ENCODE measurements at places on chromosomes 3 and 15. TPM values are rescaled to one million over a fixed set of nuclear protein-coding genes. Genes with fewer than 3 reads are reported as not detected.

Gene ERC2
- total RNA-seq, result 0.77 TPM

Gene ATR
- 15.6 TPM for total RNA-seq

Gene GRK7
- 0.12 TPM for total RNA-seq

Gene ITIH3
- total RNA-seq, result not detected

Gene SAXO2
- total RNA-seq, result 3.7 TPM

Gene SLC28A2
- not detected for total RNA-seq

Gene SLC26A6
- 44.9 TPM for total RNA-seq

Gene SMCO1
- not detected for total RNA-seq

Gene AADAC
- total RNA-seq, result not detected

Gene LMOD3
- not detected for total RNA-seq

Gene FSD2
- not detected for total RNA-seq

Gene NDN
- not detected for total RNA-seq

Gene MEF2A
- 21.3 TPM for total RNA-seq

Gene GXYLT2
- 13.3 TPM for total RNA-seq

Gene ROPN1B
- total RNA-seq, result 0.18 TPM

- DNase-seq, result no peak
Observed at GRCh38 chr3:178989821-178990220, 81.8 kb downstream of the ZMAT3 start.

DNA sequence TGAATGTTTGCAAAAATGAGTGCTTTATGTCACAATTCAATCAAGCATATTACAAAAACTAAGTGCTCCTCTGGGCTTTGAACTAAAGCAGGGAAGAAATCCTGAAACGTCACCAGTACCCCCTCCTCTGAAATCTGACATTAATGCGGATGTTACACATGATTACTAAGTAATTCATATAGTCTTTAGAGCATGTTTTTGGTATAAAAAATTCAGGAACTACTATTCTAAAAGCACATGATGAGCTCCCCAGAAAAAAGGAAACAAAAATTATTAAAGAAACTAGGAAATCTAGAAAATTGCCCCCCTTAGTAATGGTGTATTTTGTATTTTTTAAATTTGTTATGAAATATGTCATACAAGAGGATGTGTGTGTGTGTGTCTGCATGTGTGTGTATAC, 87.7 kb downstream of the MYO5A start:
- DNase-seq, result no peak

GRCh38 chr3:114380233-114380651, 86.4 kb downstream of the TIGIT start:
- no peak for DNase-seq

DNA sequence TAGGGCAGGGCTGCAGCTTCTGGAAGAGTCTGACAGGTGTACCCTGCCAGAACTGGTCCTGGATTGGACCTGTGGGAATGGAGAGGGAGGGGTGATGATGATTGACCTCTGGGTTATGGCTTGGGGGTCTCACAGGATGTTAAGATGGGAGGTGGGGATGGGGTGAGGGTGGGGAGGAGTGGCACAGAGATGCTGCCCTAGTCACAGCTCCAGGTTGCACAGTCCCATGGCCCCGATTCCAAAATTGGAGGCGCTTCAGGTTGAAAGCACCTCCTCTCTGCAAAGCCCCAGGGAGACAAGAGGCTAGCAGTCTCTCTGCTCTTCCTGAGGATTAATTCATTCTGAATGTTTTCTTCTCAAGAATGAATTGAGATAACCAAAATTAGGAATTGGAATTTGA, 101.4 kb downstream of the FAM43A start:
- no peak for DNase-seq

DNA sequence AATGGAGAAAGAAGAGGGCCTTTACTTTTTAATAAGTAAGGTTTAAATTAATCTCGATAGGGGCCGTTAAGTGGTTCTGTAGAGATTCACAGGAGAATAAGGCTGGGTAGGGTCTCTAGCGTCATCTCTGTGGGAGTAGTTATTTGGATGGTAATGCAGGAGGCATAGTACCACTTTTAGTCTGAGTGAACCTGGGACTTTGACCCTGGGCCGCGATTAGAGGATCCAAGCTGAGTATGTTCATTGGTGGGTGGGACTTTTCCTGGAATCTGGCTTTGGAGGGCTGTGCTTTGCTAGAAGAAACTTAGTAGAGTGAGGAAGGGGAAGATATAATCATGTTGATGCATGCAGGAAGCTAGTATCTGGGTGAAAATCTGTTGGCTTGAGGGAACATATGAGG, 4.0 kb downstream of the LPP start:
- DNase-seq, result no peak

- DNase-seq, result no peak
Observed at GRCh38 chr15:49901321-49901720, 217.7 kb downstream of the ATP8B4 start.

DNA sequence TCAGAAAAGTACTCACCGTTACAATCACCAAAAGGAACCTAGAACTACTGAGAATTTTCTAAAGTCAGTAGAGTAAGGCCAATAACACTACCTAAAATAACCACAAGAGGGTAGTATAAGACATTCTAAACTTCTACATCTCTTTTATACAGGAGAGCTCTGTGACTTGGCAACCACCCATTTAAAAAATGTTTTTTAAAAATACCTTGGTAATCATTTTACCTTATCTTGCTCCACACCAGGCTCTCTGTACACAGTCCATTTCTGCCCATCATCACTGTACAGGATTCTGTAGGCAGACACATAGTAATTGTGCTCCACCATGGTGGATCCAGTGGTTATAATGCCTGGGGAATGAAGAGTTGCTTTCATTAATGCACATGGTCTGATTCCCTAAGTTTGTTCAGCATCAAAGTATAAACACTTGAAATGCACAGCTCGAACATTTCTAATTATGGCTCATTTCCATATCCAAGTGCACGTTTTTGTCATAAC, 54.5 kb downstream of the ST3GAL6 start:
- DNase-seq, result peak; percentile 89

DNA sequence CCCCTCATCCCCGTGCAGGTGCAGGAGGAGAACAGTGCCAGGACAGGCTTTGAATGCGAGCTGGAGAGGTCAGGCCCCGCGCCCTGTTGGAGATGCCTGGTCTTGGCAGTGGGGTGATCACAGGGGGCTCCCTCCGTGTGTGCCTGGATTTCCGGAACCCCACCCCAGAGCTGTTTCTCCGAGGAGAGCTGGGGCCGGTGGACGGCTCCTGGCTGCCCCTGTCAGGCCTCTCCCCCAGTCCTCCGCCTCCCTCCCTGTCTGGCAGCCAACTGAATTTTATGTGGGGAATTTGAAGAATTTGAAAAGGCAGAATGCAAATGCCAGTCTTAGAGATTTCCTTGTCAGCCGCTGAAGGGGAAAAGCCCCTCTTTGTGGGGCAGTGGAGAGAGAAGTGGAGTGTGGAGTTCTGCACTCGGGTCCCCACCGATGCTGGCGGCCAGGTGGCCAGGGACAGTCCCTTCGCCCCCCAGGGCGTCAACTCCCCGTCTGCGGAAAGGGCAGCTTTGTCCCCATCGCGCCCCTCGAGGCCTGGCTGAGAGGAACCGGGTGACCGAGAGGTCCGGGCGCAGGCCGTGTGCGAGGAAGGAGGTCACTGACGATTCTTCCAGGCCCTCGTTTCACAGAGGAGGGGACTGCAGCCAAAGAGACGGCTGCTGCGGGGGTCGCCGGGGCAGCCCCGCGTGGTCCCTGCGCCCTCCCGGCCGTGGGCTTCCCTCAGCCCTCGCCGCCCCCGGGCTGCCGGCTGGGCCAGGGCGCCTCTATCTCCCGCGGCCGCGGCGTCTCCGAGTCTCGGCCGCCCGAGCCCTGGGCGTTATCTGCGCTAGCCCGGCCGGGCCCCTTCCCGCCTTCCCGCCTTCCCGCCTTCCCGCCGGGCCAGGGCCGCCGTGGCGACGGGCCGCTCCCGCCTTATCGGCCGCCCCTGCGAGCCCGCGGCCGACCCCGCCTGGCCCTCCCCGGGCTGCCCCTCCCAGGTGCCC, 56.0 kb upstream of the LCTL start:
- no peak for DNase-seq

DNA sequence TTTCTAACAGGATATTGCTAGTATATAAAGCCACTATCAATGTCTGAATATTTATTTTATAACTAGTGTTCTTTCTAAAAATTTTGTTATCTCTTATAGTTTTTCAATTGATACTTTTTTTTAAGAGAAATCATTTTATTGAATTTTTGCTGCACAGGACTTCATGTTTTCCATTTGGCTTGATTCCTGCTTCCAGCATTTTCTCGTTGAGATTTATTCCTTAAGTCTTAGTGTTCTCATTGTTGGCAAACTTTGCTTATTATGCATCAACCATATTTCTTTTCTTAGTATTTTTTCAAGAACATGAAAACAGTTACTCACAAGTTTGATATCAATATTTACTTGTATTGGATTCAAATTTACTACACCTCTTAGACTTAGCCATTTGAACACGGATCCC, 113.4 kb downstream of the UNC13C start:
- DNase-seq, result no peak

DNA sequence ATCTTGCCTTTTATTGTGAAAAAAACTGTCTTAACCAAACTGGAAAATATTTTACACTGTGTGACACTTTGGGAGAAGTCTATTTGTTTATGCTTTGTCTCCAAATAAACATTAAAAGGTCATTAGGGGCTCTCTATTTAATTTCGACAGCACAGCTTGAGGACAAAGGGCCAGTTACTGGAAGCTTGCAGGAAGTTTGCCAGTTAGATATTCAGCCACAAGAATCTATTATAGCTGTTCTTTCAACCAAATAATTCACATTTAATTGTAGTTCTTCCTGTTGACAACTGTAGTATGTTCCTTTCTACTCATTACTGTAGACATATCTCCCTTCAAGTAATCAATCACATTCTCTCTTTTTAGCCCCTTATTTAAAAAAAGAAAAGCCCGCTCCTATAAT, 6.1 kb downstream of the CP start:
- DNase-seq, result no peak

GRCh38 chr3:71025516-71025915, 558.0 kb downstream of the FOXP1 start:
- peak; percentile 47 for DNase-seq

DNA sequence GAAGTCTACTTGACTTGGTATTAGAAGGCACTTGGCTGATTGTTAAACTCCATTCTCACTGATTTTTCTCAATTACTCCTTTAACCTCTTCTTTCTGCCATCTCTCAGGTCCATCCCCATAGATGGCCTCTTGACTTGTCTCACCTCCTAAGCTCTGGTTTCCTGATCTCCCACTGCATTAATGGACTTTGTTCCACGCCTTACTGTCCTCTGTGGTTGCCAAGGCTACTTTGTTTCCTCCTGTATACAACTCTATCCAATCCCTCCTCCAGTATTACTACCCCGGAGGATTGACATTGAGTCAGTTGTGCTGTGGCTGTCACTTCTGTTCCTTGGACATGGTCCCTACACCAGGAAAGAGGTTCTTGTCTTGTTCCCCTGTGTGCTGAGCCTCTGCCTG, 10.6 kb upstream of the GLCE start:
- no peak for DNase-seq

GRCh38 chr3:102614585-102614984, 179.8 kb downstream of the ZPLD1 start:
- no peak for DNase-seq

- DNase-seq, result no peak
Observed at GRCh38 chr3:112759681-112760080, 87.0 kb downstream of the CD200R1L start.

GRCh38 chr15:98387866-98388265, 260.5 kb upstream of the IGF1R start:
- DNase-seq, result no peak

DNA sequence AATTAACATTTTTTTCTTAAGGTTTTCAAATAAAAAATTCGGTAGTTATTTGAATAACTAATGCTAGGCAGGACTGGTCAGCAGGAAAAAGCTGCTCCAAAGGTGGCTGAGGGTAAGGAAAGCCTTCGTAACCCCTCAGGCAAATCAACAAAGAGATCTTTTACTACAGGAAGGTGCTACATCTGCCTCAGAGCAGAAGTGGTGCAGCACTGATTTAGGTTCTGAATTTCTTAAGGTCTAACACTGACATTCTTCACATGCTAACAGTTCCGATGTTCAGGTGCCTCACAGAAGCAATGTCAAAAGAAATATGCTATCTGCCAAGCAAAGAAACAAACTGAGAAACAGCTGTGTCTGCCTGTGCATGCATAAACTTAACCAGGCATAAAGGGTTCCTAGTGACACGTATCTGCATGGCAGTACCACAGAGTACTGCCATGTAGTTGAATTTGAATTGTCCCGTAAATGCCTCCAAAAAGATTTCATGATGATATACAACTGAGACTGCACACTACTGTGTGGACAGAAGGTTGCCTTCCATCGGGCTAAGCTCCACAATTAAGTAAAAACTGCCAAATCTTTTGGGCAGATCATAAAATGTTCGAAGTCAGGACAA, 275.0 kb upstream of the NSMCE3 start:
- no peak for DNase-seq

GRCh38 chr3:1404270-1404962, 311.6 kb downstream of the CNTN6 start:
- no peak for DNase-seq

DNA sequence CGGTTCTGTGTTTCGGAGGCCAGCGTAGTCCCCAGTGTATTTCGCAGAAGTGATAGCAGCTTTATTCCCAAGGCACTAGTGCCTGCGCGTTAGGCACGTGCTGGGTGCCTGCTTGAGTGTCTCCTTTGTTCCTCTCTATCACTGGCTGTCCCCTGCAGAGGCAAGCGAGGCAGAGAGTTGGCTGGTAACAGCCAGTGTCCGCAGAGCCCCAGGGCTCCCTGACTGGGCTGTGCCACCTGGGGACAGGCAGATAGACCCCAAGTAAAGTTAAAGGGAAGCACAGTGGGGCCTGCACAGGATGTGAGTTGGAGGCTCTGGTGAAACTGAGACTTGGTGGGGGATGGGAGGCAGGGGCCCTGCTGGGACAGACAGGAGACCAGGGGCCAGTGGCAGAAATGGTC, 50.7 kb downstream of the APBA2 start:
- no peak for DNase-seq

- peak; percentile 3 for DNase-seq
Observed at GRCh38 chr3:163508206-163508605, 1570.1 kb downstream of the SI start.

DNA sequence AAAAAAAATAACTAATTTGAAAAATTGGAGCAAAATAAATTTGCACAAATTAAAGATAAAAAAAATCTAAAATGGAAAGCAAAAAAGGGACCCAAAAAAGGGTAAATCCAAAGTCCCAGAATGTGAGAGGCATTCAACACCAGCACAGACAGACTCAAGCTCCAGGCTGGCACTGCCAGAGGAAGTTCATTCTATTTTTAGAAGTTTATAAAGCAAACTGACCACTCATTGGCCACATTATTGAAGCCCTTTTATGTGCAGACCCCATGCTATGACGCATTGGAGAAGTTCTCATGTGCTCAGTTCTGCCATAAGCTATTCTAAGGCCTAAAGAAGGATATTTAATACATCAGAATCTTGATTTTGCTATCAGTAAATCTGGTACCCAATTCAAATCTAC, 17.6 kb upstream of the BOC start:
- DNase-seq, result no peak

- peak; percentile 68 for DNase-seq
Observed at GRCh38 chr15:64209680-64210334, 47.0 kb upstream of the PPIB start.

DNA sequence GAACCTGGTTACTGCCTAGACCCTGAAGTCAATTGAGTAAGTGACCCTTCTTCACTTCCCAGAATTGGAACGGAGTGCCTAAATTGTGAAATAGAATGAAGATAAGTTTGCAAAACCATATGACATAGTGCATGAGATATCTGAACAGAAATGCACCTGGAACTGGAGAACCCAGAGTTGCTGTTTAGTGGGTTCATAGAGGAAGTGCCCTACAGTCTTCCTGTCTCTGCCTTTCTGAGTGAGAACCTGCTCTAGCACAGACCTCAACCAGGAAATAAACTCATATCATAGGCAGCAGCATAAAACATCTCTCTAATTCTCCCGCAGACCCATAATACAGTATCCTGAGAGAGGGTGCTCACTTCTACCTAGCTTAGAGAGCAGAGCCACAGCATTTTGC, 82.9 kb downstream of the EOMES start:
- no peak for DNase-seq

Measured in PC-3 (cell line).